Bronchial epithelial cell (primary cell): ENCODE measurements at places on chromosomes 6 and 20.

DNA sequence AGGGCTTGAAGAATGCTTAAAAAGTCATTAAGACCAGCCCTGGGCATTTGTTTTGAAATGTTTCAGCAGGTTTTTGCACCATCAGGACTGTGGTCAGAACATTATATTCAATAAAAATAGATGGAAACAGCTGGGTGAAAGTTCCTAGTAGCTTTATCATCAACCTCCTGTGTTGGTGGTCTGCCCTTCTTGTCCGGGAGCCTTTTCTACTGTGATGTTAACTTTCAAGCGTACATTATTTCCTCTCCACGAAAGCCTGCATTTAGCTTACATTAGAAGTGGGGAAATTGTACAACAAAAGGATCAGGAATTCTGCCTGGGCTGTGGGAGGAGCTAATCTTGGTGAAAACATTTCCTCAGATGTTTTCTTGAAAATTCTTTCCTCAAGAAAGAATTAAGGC, 71.1 kb downstream of the LAMA4 start:
- DNase-seq, result no peak

DNA sequence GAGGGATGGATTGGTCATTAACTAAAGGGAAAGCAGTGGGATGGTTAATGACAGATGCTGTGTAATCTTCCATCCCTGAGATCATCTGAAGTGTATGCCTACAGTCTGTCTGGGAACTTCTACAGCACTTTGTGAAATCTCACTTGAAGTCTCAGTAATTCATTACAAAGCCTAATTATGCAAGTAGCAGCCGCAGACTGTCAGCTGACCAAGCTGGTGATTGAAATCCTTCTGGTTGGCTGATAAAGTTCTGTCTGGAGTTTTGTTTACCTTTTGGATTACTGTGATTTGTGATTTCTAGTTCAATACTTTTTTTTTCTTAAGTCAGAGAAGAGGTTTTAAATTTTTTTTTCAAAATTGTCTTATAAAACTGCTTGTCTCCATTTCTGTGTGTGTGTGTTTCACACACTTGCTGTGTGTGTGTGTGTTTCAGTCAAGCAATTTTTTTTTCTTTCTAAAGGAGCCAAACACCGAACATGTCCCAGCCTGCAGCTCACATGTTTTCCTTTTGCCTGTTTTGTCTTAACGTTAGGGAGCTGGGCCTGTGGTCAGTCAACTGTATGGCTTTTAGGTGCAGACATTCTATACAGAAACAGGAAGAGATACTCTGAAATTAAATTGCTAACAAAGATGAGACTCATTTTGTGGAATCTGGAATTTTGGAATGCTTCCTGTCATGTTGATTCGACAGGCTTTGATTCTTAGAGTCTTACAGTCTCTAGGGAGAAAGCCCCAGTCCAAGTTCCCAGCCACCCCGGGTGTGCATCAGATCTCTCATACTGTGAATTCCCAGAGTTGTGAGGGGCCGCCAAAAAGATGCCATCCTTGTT, 28.5 kb upstream of the ADGRF4 start:
- peak; percentile 95 for DNase-seq

DNA sequence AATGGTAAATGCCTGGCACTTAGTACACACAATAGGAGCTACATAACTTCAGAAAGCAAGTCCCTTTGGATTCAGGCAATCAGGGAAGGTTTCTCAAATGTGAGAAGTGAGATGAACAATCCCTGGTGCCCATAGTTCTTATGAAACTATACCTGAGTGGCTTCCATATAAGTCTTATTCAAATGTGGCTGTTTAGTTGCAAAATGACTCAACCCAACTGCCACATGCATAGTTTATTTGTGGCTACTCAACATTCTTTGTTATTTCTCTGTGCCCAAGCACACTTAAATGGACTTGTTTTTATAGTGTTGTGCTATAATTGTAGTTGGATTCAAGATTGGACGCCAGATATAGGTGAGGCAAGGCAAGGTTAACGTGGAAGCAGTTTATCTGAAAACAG, 93.7 kb upstream of the ATXN1 start:
- DNase-seq, result no peak

- peak; percentile 21 for DNase-seq
Measured at GRCh38 chr20:64223526-64224067, 32.0 kb upstream of the PCMTD2 start.

- no peak for DNase-seq
Measured at GRCh38 chr20:17733767-17734304, 34.1 kb downstream of the BANF2 start.

DNA sequence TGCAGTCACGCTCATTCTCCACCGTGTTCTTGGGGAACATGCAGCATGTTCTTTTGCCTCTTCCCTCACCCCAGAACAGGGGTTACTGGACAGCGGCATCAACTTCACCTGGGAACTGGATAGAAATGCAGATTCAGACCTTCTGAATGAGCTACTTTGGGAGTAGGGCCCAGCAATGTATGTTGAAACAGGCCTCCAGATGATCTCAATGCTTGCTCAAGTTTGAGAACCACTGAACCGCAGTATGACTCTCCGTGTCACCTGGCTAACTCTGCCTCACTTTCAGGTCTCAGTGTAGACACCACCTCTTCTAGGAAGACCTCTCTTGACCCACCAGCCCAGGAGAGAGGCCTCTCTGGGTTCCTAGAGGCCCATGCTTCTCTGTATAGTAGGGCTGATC, 4.9 kb downstream of the TRIB3 start:
- DNase-seq, result no peak

GRCh38 chr6:157962601-157963302, 18.9 kb upstream of the SYNJ2 start:
- DNase-seq, result peak; percentile 51

GRCh38 chr6:23173234-23173633, 603.9 kb downstream of the HDGFL1 start:
- peak; percentile 69 for DNase-seq

- DNase-seq, result no peak
Measured at GRCh38 chr20:2780948-2781347, 19.5 kb downstream of the CPXM1 start.

GRCh38 chr6:159761129-159761872, 544 bp upstream of the ACAT2 start:
- peak; percentile 17 for DNase-seq

DNA sequence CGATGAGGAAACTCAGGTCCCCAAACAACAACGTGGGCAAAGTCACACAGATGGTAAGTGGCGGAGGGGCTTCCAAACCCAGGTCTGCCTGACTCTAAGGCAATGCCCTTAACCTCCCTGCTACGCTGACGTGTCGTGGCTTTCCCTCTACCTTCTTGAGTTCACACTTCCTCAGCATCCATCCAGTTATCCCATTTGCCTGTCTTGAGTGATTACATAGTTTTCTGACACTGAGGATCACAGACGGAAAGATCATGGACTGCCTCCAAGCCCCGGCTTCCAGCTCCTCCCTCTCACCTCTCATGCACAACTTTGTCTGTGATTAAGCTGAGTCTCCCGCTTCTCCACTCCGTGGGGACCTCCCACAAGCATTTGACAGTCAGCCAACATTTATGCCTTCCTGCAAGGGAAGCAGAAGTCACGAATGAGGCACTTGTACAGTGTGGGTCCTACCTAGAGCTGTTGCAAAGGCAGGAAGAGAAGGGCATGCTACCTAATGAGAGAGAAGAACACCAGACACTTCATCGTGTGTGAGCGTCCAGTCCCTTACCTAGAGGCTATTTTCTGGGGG, 33.8 kb downstream of the TBC1D7 start:
- DNase-seq, result no peak

DNA sequence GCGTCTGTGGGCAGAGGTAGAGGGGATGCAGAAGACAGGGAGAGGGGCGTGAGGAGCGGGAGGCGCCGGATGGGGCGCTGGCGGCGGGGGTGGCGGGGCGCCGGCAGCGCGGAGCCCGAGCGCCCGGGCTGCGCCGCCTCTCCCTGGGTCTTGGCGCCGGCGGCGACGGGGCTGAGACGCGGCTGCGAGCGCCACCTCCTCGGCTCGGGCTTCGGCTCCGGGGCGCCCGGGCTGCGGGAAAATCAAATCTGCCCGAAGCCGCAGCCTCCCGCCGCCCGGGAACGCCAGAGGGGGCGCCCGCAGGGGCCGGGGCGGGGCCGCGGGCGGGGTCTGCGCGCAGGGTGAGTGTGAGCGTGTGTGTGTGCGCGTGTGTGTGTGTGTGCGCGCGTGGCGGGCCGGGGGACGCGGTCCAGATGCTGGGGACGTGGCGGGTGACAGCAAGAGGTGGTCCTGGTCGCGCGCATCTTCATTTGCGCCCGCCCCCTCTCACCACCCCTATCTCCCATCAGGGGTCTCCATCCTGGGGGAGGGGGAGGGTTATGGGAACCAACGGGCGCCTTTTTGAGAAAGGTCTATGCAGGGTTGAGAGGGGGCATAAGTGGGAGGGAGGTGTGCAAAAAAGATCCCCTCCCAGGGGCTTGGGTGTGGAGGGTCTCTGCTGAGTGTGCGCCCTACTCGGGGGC, 646 bp upstream of the CPNE5 start:
- no peak for DNase-seq

- peak; percentile 68 for DNase-seq
Measured at GRCh38 chr6:111982681-111983080, 71.2 kb upstream of the CCN6 start.

DNA sequence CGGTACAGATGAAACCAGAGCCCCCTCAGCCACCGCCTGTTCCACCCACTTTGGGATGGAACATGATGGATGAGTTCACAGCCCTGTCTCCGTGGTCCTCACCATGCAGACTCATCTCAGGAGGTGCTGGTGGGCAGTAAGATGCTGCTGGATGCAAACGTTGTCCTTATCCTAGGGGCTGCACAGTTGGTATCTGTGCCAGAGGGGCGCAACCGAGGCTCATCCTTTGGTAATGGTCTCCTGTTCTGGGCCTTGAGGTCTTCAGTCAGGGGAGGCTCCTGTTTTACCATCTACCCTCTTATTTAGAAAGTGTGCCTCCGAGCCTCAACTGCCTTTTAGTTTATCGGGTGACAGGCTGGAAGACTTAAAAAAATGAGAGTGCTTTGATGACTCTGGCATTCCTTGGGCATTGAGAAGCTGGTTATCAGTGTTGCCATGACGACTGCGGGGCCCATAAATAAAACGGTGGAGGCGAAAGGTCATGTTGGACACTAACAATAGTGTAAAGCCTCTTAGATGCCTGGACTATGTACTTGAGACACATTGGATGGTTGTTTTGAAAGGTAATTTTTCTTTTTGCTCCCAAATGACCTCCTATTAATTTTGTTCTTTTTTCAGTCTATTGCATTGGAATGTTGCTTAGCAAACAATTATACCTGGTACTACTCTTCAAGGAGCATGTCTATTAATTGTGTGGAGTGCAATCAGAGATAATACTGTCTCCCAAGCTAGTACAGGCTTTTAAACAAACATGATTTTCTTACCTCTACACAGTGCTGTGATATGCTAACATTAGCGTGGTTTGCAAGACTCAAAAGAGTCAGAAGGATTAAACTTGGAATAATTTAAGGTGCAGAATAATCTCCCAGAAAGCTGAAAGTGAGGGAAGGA, 74.2 kb upstream of the DSP start:
- no peak for DNase-seq

- DNase-seq, result no peak
Measured at GRCh38 chr6:34571388-34571787, 15.3 kb upstream of the SPDEF start.

GRCh38 chr20:64037498-64038213, 1.7 kb downstream of the C20orf204 start:
- no peak for DNase-seq

DNA sequence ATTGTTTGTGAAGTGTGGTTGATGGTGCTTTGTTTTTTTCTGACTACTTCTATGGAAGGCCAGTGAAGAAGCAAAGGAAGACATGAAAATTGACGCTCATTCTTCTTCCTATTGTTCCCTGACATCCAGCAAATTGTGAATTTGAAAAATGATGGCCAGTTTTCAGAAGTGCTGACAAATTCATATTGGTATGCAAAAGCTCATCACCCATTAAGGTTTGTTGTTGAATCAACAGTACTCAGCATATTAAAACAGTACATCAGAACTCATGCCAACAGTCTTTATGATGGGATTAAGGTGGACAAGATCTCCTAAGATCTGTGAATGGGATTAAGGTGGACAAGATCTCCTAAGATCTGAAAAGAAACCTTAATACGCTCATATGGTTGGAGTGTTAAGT, 1.0 kb upstream of the MTG2 start:
- DNase-seq, result no peak

DNA sequence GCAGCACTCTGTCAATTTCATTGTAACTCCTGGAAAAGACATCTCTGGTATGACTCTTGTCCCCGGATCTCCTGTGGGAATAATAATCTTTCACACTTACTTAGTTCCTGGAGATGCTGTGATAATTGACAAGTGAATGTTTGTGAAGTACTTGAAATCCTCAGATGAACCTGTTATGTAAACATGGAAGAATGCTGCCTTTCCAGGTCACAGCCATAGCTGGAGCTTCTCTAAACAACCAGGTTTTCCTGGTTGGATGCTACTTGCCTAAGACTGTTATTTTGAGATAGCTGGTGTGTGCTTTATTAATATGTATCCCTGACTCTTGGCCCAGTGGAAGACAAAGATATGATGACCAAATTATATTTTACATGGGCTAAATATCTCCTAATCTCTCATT, 228.6 kb downstream of the KCNQ5 start:
- no peak for DNase-seq

GRCh38 chr20:6519556-6519955, 247.9 kb upstream of the BMP2 start:
- DNase-seq, result peak; percentile 93

GRCh38 chr6:98292810-98293209, 541.6 kb upstream of the POU3F2 start:
- DNase-seq, result no peak

DNA sequence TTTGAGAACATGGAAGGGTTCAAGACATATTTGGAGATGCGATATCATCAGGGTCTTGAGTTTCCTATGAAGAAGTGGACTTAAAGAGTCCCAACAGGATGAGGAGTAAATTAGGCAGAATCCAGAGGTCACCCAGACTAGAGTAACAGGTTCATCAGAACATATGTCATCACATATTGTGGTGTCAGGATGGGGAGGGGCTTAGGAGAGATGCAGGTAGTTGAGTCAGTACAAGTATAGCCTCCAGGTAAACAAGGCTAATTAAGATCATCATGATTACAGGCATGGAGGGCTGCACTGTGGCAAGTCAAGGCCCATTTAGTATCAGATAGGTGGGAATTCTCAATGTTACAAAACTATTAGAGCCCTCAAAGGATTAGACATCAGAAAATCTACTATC, 90.1 kb upstream of the PAK5 start:
- peak; percentile 81 for DNase-seq

- DNase-seq, result no peak
Measured at GRCh38 chr20:59565768-59566461, 38.4 kb upstream of the PHACTR3 start.

- DNase-seq, result peak; percentile 89
Measured at GRCh38 chr20:13355411-13355810, 134.3 kb downstream of the ISM1 start.

- DNase-seq, result peak; percentile 79
Measured at GRCh38 chr6:36029464-36029863, 1.9 kb downstream of the MAPK14 start.

GRCh38 chr20:61178551-61179071, 73.5 kb upstream of the CDH4 start:
- no peak for DNase-seq

DNA sequence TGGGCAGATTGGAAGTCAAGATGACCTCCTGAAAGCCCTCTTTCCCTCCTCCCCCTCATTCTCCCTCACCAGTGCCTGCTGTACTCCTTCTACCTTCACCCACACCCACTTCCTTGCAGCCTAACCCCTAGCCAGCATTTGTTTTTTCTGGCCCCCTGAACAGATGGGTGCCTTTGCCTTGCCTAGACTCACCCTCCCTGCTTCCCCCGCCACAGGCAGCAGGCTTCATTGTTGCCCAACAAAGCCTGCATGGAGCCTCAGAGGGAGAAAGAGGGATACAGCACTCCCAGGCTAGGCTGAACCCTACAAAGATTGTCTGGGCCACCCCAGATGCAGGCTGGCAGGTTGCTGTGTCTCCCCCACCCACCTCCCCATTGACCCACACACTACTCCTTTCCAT, 2.7 kb downstream of the MOCS1 start:
- no peak for DNase-seq
